T47D (cell line): ENCODE measurements at places on chromosomes 5 and 9.

DNA sequence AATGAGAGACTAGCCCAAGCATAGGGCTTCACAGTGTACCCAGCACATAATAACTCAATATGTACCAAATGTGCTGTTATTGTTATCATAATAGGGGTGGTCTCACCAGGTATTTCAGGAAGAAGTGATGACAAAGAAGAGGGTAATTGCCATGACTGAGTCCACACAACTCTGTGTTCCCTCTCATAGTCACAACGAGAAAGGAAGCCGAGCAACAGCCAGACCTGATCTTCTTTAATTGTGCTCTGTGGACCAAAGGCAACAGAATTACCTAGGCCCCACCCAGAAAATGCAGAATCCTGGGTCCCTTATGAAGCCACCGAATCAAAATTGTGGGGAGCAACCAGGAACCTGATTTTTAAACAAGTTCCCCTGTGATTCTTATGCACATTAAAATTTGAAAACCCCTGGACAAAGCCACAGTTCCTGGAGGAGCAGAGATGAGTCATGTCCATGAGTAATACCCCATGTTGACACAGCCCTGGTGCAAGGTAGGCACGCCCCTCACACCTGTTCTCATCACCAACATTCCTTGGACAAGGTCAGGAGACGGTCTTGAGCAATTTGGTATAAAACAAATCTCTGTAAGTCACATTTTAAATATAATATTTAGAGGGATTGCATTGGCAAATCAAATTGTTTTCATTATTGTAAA, 5.2 kb downstream of the FGF1 start:
- no peak for DNase-seq

GRCh38 chr5:181044093-181044599, 4.1 kb downstream of the BTNL9 start:
- DNase-seq = no peak

GRCh38 chr5:139094154-139095131, 103.7 kb downstream of the SIL1 start:
- no peak for DNase-seq

- DNase-seq = peak; percentile 40
These were observed 63.2 kb downstream of the SNX24 start for GRCh38 chr5:122908662-122909061.

GRCh38 chr5:177576169-177576568, 15.8 kb upstream of the TMED9 start:
- peak; percentile 53 for DNase-seq

DNA sequence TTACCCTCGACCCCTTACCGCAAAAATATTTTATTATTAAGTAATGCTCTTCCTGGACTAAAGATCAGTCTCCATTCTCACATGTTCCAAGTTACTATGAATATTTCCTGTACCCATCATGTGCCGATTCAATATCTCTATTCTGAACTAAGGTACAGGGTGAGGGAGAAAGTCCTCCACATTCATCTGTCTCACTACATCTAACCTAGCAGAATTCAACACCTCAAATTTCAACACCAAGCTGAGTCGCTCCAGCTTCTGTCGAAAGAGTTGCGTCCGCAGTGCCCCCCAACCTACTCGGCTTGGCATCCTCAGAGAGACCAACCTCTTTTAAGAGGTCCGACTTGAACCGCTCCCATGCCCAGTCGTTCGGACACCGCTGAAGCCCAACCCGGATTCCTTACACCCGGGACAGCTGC, 1.0 kb downstream of the CERT1 start:
- DNase-seq = no peak

- no peak for DNase-seq
These were observed 1860.0 kb upstream of the WWC1 start for GRCh38 chr5:166431456-166431855.

- DNase-seq = peak; percentile 18
These were observed 67.1 kb downstream of the EPB41L4B start for GRCh38 chr9:109253637-109254284.

- DNase-seq = peak; percentile 87
These were observed 1.6 kb downstream of the FSTL4 start for GRCh38 chr5:133610489-133611356.
